ENCODE measurements at places on chromosomes 1 and 21.

GRCh38 chr1:186139701-186140100 lies 235.4 kb downstream of the TPR start:
- no peak for DNase-seq

DNA sequence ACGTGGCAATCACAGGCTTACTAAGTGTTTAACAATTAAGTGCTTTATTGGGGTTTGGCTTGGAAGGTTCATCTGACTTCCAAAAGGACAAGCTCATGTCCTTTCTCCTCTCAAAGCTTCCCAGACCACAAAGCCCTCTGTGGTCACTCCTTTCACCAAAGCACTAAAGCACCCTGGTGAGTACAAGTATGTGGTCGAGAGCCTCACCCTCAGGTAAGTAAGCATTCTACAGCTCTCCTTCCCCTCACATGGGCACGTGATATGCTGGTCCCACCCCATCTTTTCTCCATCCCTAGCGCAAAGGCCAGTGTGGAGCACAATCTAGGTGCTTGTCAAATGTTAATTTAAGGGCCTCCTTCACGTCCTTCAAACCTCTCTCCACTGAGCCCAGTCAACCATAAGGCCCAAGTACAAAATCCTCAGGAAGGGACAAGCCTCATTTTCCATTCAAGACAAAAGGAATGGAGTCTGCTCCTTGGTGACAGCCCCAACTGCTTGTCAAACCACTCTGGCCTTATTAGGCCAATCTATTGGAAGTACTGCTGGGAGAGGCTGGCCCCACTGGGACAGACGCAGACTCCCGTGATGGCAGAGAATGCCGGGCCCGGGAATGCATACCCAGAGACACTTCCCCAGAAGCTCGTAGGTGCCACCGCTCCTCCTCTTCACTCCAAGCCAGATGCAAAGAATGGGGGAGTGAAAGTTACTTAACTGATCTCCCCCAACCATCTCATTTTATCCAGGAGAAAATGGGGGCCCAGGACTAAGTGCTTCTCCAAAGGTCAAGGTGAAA lies 7.8 kb downstream of the STMN1 start:
- DNase-seq = no peak

GRCh38 chr1:119554183-119554582 lies 47.2 kb downstream of the HSD3B1 start:
- DNase-seq = peak; percentile 3

DNA sequence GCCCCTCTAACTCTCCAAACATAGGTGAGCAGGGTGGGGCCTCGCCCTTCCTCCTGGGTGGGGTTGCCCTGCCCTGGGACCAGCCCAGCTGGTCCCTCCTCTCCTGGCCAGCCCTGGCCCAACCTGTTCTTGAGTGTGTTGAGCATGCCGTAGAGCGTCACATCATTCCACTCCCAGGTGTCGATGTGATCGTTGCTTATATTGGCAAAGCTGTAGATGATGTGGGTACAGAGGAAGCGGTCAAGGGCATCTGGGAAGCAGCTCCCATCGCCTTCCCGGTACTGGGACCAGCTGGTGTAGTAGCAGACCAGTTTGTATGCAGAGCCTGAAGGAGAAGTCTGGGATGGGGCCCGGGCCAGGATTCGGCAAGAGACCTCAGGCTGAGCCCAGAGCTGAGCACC lies 1.4 kb downstream of the CHI3L1 start:
- DNase-seq = no peak

DNA sequence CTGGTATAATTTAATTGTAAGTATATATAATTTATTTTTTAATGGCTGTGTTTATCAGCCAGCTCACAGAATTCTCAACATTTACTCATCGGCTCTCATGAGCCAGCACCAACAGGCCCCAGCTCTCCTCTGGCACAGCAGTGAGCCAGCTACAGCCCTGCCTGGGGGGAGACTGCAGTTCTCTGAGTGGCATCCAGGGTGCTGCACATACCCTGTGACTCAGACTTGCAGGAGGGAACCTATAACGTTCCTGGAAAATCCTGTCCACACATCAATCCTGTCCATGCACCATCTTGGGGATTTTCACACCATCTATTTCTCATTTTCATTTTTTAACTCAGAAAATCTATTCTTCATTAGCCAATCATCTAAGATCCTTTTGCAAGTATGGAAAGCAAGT lies 36.5 kb downstream of the FHAD1 start:
- DNase-seq = peak; percentile 51

- no peak for DNase-seq
Observed at GRCh38 chr1:22111115-22111514, 31.8 kb downstream of the WNT4 start.

GRCh38 chr1:110639724-110640386 lies 33.7 kb upstream of the KCNA2 start:
- no peak for DNase-seq

GRCh38 chr1:170776777-170777176 lies 112.8 kb downstream of the PRRX1 start:
- no peak for DNase-seq

- peak; percentile 19 for DNase-seq
Observed at GRCh38 chr1:224435318-224435763, 744 bp upstream of the WDR26 start.

- DNase-seq = no peak
Observed at GRCh38 chr21:43684424-43684823, 25.1 kb downstream of the RRP1B start.

DNA sequence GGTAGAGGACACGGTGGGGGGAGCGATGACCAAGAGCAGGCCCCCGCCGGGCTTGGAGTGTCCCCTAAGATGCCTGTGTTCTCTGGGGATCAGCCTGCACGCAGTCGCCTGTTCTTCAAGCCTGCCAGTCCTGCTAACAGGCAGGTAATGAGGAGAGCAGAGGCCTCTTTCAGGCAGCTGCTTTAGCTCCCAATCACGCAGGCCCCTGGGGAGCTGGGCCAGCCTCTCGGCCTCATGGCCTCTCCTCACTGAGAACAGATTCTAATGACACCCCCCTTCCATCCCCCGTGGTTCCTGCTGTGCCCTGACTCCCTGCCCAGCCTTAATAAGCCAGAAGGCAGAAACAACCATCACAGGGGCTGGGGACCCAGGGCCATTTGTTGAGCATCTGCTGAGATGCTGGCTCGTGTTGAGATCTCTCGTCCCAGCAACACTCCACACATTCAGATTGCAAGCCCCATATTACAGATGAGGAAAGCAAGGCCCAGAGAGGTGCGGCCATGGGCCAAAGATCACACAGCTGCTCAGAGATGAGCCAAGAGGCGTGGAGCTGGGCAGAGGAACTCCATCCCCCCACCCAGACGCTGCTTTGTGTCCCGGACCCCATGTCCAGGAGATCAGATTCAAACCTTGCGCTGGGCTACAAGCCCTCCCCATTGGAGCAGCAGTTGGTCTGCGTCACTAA lies 71.6 kb upstream of the CASZ1 start:
- no peak for DNase-seq

- no peak for DNase-seq
Observed at GRCh38 chr1:172540635-172541034, 7.7 kb downstream of the SUCO start.
